NCI-H2029 (cell line): ENCODE measurements at places on chromosomes 6 and 20.

DNA sequence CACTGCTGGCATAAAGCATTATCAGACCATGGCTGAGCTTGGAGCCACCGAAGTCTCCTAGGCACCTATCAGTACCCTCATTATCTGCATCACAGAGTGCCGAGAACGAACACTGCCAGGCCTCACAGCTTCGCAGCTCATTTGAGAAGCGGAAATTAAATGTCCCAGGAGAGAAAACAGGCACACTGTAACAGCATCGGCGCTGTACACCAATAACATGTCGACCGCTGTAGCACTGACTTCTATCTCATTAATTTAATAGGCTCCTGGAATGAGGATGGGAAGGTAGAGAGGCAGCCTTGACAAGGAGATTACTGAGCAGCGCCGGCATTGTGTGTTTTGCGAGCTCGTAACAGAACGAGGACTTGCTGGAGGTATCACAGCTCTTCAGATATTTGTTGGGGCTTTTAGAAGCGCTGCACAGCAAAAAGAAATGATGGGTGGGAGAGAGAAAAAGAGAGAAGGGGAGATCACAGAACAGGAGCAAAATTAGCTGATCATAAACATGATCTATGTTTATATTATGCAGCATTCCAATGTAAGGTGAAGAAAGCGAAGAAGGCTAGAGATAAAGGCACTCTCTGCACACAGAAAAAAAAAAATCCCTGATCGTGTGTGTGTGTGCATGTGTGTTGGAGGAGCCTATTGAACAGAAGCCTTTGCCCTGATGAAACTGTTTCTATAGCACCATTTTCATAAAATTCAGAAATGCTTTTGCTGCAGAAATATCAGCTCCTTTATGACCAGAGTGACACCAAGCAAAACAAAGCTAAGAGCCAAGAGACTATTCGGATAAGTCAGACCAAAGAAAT, 29.2 kb downstream of the ID4 start:
- no peak for DNase-seq

DNA sequence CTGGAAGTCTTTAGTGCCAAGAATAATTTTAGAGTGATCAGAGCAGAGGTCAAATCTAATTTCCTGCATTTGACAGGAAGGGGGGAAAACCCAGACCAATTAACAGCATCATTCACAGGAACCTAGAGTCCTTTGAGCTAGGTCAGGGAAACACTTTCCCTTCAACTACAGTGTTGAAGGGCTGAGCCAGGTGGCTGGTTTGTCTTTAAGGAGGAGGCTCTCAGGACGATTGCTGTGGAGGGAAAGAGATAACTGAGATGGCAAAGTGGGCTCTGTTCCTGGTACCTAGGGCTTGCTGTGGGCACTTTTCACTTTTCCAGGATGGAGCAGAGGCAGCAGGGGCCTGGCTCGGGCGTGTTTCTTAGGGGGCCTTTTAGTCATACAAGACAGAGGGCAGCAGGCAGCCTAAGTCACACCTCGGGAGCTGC, 111.9 kb downstream of the SCML4 start:
- no peak for DNase-seq

- DNase-seq, result no peak
Observed at GRCh38 chr6:55293116-55293515, 34.2 kb upstream of the GFRAL start.

GRCh38 chr6:83443516-83443915, 12.7 kb upstream of the ME1 start:
- no peak for DNase-seq

DNA sequence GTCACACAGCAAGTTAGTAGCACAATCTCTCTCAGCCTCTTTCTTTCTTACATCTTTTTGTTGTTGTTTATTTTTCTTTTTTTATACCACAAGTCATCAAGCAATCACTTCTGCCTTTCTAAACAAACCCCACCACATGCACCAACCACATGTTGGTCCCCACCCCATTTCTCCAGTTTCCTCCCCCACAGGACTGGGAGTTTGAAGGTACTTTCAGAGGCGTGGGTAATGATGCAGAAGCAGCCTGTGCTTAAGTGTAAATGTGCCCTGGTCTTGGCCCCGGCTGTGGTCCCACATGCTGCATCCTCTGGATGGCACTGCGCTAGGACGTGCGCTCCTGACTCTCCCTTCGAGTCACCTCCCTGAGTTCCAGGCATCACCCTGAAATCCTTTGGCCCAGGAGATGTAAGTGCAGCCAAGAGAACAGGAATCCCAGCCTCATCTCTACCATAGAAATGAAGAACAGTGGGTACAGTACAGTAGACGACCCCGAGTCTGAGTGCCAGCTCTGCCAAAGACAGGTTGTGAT, 5.7 kb downstream of the HCK start:
- no peak for DNase-seq

- no peak for DNase-seq
Observed at GRCh38 chr6:36650848-36651478, 27.6 kb upstream of the CDKN1A start.

- DNase-seq, result no peak
Observed at GRCh38 chr20:43682446-43682845, 15.5 kb downstream of the MYBL2 start.

GRCh38 chr20:52619671-52620070, 352.5 kb upstream of the TSHZ2 start:
- DNase-seq, result no peak

GRCh38 chr6:43196337-43196736, 14.3 kb downstream of the CUL9 start:
- no peak for DNase-seq

DNA sequence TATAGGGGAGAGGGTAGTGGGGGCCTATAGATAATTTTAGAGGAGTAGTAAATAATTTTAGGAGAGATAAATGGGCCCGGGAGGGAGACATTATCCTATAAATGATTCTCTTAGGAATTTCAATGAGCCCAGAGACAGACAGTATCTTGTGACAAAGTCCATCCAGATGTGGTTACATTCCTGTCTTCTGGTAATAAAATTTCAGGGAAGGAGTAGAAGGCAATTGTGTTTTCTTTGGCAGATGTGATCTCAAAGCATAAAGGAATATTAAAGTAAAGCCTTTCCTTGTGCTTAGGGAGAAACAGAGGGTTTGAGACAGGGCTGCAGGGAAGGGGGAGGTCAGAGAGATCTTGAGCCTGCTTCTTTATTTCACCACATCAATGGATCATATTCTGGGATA, 979.8 kb upstream of the GJE1 start:
- DNase-seq, result no peak
